ENCODE measurements at places on chromosomes 1 and 21.

GRCh38 chr1:31505911-31506497 lies 70.3 kb upstream of the TINAGL1 start:
- peak; percentile 97 for DNase-seq

DNA sequence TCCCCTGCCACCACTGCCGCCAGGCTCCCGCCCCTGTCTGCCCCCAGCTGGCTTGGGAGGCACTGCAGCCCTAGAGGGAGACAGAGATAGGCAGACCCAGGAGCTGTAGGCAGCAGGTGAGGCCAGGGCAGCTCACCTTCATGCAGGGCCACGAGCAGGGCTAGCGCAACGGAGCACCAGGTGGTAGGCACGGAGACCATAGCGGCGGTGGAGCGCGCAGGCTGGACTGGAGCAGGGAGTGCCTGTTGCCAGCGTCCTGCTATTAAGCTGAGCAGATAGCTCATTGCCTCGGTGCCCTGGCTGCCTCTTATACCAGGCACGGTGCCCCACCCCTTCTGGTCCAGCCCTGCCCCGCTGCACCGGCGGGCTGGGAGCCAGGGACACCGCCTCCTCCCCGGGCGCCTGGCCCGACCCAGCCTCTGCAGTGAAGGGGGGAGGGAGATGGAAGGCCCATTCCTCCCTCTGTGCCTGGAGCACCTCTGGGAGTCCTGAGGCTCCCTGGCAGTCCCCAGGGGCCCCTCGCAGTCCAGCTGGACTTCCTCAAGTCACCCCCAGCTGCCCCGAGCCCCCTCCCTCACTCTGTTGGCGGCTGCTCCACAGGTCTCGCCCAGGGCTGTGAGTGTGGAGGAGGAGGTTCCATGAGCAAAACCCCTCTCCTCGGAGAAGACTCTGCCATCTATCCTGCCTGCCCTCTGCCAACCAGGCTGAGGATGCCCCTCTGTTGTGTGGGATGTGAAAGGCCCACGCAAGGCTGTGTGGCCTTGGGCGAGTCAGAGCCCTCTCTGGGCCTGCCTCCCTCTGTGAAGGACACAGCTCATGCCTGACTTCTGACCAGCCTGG lies at the start of gene EDN2:
Gene EDN2, minus strand, starts transcription at position 282 of the 840 bp plus-strand sequence. Its CDS starts 82 bp downstream, at position 200.
- peak; percentile 42 for DNase-seq

DNA sequence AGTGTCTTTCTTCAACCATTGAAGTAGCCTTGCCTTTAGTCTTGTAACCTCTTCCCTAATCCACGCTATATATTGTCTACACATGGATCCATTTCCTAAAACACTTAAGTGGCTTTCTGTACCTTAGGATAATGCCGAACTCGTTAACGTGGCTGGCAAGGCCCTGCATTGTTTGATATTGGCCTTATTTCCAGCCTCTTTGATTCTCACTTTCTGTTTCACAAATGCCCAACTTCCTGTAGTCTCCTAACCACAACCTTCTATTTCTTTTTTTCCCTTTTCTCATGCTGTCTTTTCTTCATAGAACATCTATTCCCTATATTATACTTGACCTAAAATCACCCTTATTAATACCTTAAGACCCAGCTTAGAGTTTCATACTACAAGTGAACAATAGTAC lies 536.0 kb downstream of the LMO4 start:
- DNase-seq, result no peak

DNA sequence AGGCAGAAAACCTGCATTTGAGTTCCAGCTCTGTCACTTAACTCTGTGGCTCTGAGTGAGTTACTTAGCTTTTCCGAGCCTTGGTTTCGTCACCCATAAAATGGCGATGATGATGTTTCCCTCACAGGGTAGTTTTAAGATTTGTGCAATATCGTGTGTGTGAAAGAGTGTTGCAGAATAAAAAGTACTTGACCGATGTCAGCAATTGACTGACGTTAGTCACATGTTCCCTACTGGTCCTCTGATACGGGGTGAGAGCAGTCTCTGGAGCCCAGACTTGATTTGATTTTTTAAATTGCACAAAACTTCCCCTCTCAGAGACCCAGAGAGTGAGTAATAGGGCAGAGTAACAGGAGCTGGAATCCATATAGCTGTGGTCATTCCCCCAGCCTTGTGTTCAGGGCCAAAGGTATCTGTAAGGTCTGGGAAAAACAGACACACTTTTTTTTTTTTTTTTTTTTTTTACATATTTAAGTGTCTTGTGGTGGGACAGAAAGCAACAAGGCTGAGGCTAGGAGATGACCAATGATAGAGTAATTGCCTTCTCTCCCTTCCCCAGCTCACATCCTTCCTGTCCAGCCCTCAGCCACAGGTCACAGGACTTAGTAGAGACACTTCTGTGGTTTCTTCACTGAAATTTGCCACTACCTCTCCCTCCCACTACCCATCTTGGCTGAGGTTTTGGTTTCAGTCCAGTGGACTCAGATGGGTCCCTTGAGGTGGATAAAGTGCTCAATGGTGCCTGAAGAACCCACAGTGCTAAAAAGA lies 2.0 kb downstream of the FCER1G start:
- peak; percentile 68 for DNase-seq

DNA sequence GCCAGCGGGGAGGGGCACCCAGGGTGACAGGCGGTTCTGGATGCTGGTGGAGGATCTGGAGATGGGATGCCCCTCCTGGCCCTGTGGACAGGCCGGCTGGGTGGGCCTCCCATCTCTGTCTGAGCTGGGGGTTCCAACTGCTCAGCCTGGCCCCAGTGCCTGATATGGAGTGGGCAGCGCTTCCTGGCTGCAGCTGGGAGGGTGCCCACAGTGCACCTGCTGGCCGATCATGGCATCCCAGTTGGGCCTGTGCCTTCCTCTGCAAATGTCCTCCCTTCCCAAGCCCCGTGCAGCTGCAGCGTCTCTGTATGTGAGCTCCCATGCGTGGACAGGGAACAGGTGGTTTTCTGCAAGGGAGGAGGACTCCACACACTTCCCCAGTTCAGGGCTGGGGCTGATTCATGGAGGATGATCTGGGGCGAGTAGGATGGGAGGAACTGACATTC lies 2.1 kb downstream of the PFKL start:
- peak; percentile 17 for DNase-seq

DNA sequence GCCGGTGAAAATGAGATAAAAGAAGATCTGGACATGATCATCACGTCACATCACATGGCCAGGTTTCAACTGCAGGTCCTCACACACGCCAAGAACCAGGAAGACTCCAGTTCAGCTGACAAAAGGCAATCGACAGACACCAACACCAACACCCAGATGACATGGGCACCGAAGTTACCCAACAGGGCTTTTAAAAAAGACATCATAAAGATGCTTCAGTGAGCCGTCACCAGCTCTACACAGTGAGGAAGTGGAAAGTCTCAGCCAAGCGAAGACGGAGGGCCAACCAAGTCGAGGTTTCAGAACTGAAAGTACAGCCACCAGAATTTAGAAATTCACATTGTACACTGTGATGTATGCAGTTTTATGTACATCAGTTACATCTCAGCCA lies 154.3 kb upstream of the COL6A1 start:
- no peak for DNase-seq

- DNase-seq, result peak; percentile 52
Measured at GRCh38 chr1:172401892-172402291, 18.6 kb upstream of the C1orf105 start.

GRCh38 chr1:87325982-87326738 lies 2.5 kb upstream of the LMO4 start:
- peak; percentile 77 for DNase-seq

GRCh38 chr21:41226853-41227252 lies 58.9 kb downstream of the BACE2 start:
- no peak for DNase-seq

GRCh38 chr1:217469983-217470382 lies 160.9 kb downstream of the GPATCH2 start:
- DNase-seq, result no peak

- DNase-seq, result no peak
Measured at GRCh38 chr1:156951371-156951770, 30.9 kb downstream of the LRRC71 start.

DNA sequence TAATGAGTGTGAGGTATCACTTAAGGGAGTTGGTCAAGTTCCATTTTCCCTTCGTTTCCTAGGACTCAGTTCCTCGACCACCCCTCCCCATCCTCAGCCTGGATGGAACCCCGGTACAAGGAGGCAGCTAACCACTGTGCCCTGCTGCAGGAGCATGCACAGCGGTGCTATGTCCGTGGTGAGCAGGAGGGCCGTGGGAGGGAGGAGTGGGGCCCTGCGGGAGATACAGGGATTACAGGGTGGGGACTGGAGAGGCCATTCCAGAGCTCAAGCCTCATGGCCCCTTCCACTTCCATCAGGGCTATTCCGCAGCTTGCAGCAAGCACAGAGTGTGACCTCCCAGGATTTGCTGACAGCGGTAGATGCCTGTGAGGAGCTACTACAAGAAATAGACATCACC lies 25.8 kb downstream of the HYI start:
- DNase-seq, result no peak

GRCh38 chr1:157359314-157360022 lies 192.8 kb downstream of the FCRL5 start:
- no peak for DNase-seq

- DNase-seq, result no peak
Measured at GRCh38 chr1:44044071-44044801, 13.0 kb upstream of the SLC6A9 start.

- no peak for DNase-seq
Measured at GRCh38 chr1:157523774-157524493, 28.4 kb downstream of the FCRL5 start.

GRCh38 chr1:43980255-43981134 lies 1.5 kb downstream of the B4GALT2 start:
- no peak for DNase-seq

- DNase-seq, result peak; percentile 43
Measured at GRCh38 chr1:167923324-167924056, 9.6 kb upstream of the ADCY10 start.

- peak; percentile 23 for DNase-seq
Measured at GRCh38 chr1:240091614-240092300, at the start of gene FMN2. Gene FMN2, plus strand, starts transcription at chr1:240091883. Its CDS starts 227 bp downstream, at chr1:240092110.

DNA sequence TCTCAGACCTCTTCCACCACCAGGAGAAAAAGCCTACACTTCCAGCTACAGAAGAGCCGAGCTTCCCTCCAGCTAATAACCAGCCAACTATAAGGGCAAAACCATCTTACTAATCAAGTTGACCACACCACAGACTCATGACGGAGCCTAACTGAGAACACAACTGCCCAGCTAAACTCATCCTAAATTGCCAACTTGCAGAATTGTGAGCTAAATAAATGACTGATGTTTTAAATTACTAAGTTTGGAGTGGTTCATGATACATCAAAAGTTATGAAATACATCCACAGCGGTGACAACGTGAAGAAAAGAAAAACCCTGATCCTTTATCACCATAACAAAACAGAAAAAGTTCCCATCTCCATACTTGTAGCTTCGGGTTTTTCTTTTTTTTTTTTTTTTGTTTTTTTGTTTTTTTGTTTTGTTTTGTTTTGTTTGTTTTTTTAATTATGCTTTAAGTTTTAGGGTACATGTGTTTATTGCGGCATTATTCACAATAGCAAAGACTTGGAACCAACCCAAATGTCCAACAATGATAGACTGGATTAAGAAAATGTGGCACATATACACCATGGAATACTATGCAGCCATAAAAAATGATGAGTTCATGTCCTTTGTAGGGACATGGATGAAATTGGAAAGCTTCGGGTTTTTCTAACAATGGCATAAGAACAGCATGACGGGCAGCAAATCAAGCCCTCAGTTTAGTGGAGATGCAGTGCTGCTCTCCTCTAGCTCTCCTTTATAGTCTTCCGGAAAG lies 122.6 kb downstream of the PIGK start:
- DNase-seq, result no peak

DNA sequence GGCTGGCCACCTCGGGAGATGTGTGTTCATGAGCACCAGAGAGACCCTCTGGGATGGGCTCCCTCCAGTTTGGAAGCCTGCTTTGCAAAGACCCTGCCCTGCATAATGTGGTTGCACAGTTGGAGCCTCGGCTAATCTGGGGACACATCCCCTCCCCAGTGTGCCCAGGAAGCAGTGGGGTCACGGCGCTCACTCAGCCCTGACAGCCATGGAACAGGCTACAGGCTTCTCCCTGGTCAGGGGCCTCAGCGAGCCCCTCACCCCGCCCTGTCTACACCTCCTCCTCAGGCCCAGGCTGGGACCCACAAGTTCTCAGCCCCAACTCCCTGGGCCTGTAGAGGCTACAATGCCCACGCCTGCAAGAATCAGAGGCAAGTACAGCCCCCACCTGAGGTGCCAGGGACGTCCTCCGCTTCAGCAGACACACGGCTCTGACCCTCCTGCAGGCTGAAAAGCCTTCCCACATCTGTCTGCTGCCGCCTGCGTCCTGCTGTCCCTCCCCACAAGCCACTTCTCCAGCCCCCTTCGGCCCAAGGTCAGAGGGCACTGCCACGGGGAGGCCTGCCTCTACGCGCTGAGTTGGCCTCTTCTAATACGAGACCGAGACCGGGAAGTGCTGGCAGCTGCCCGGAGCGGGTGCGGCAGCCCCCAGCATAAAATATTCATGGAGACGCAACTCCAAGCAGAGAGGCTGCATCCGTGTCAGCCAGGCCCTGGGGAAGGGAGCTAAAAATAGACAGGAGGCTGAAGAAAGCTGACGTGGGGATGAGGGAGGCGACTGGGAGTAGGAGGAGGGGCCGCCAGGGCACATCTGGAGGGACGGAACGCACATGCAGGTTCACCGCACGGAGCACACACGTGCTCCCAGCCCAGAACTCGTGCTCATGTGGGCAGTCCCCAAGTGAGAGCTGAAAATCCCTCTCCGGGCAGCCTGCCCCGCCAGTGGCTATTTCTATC lies 15.2 kb upstream of the GPR153 start:
- DNase-seq, result no peak

DNA sequence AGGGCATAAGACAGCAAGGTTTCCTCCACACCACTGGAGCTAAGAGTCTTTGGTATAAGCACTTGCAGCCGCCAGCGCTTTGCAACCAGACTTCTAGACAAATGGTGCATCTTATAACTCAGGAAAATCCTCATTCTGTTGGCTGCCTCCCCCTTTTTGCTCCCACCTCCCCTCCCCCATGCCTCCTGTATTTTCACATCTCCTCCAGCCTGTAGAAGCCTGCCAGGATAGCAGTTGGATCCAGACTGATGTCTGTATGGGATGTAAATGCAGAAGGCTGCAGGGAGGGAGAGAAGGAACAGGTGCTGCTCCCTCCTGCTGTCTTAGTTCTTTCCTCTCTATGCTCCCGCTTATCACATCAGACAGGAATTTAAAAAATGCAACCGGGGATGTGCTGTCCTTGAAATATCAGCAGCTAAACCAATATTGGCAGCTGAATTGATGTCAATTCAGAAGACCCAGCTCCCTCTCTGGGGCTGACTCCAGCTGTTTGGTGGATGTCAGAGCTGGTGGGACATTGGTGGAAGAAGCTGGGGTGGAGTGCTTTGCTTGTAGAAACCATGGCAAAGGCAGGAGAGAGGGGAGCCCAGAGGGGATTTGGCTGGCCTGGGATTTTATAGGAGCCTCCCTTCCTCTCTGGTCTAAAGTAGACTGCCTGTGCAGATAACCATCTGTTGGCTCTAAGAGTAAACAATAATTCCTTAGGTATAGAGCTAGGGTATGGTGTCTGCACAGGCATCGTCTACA lies 53.5 kb downstream of the NFASC start:
- no peak for DNase-seq

Data from hematopoietic multipotent progenitor cell treated with erythropoietin and hydrocortisone succinate and interleukin-3 and kit ligand, for 6 days (in vitro differentiated cells).